Kidney (tissue), 22 donors: ENCODE measurements at places on chromosomes 12 and 14.

GRCh38 chr12:52370926-52371608 is 3.8 kb upstream of the KRT85 start:
- H3K27ac ChIP-seq, result no peak overlapping the region
- no peaks in the 10 kb centered on the region for H3K27me3 ChIP-seq
- DNase-seq, result peak; percentile 84
- peaks cover 11% of the 10 kb centered on the region for H3K4me1 ChIP-seq

DNA sequence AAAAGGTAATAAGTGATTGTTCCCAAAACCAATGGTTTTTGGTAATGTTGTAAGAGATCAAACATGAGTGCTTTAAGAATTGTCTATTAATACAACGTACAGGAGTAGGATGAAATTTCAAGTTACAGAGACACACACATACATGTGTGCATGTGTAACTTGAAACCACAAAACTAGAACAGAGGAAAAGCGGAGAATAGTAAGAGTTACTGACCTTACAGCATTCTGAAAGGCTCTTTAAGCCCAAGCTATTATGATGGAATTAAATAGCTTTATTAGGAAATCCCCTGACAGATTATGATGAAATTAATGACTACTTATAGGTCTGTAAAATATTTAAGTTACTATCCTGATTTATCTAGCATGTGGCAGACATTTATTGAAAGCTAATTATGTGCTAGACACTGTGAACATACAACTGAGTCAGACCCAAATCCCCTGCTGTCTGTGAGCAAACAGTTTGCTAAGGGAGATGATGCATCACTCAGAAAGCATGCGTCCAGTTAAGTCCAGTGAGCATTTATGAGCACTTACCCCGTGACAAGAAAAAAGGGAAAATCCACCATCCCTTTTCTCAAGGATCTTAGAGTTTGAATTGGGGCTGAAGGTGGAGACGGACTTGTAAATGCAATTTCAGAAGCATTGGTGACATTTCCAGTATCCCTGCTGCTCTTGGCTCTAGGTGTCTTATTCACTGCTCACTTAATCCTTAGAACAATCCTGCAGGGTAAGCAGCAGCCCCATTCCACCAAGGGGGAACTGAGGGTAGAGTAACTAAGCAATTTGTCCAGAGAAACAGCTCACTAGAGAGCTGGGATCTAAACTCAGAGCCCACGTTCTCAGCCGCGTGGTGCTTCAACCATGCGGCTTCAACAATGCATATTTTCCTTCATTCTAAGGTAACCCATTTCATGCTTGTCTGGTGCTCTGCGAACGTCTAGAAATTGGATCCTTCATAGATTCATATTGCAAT is 117.4 kb downstream of the EML1 start:
- H3K4me3 ChIP-seq, result no peak overlapping the region
- no peak overlapping the region for H3K27ac ChIP-seq
- no peaks in the 10 kb centered on the region for H3K27me3 ChIP-seq
- DNase-seq, result no peak

- H3K27me3 ChIP-seq, result no peaks in the 10 kb centered on the region
- H3K27ac ChIP-seq, result no peak overlapping the region
- peaks cover 4% of the 10 kb centered on the region for H3K4me1 ChIP-seq
Measured at GRCh38 chr12:117412465-117413188, 51.2 kb upstream of the NOS1 start.

DNA sequence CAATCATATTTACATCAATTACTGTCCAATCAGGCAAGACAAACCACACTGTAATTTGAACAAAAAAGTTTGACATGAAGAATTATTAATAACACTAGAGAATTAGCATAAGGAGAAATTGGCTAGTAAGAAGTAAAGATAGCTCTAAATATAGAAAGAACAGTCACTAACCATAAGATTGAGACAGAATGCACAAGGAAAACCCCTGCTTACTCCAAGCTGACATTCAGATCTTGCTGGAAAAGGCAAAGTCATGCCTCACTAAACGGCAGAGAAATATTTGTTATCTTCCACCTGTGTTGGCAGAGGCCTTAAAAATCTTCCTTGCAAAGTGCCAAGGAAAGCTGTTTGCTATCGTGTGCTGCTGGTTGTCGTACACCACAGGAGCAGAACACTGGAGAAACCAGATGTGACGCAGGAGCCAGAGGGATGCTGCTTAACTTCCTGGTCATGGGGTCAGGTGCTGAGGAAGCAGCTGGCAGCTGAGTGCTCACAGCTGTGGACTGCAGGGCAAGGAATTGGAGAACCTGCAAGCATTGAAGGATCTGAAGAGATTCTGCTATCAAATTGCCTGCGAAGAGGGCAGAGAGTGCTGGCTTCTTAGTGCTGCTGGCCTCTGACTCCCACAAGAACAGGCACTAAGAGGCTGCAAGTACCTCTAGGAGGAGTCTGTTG is 1323.3 kb downstream of the LRFN5 start:
- no peaks in the 10 kb centered on the region for H3K4me1 ChIP-seq
- no peaks in the 10 kb centered on the region for H3K36me3 ChIP-seq
- no peak overlapping the region for H3K4me3 ChIP-seq

DNA sequence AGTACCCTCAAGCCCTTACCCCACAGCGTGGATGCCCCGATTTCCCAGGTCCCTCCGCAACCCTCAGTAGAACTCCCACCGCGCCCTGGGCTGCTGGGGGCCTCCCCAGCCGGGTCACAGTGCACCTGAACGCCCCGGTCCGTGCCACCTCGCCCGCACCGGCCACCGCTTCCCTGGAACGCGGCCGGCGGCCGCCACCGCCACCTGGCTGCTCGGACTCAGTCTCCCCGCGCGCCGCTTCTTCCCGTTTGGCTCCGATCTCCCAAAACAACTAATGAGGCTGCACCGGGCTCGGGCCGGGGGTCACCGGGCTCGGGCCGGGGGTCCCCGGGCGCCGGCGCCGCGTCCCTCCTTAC is 1.0 kb downstream of the ITPK1 start:
- H3K27me3 ChIP-seq, result no peaks in the 10 kb centered on the region
- H3K4me1 ChIP-seq, result peaks cover 22% of the 10 kb centered on the region
- H3K36me3 ChIP-seq, result no peaks in the 10 kb centered on the region
- H3K4me3 ChIP-seq, result peak overlapping the region; percentile 68
- H3K27ac ChIP-seq, result peak overlapping the region; percentile 75
- DNase-seq, result no peak
